Naive thymus-derived CD8-positive, alpha-beta T cell (primary cell): ENCODE measurements at places on chromosomes 3 and 15.

- DNase-seq, result no peak
- H3K27ac ChIP-seq, result peak overlapping the region; percentile 93
- H3K4me1 ChIP-seq, result peaks cover 33% of the 10 kb centered on the region
- H3K27me3 ChIP-seq, result no peaks in the 10 kb centered on the region
These were observed 399.6 kb upstream of the TBL1XR1 start for GRCh38 chr3:177596816-177597271.

DNA sequence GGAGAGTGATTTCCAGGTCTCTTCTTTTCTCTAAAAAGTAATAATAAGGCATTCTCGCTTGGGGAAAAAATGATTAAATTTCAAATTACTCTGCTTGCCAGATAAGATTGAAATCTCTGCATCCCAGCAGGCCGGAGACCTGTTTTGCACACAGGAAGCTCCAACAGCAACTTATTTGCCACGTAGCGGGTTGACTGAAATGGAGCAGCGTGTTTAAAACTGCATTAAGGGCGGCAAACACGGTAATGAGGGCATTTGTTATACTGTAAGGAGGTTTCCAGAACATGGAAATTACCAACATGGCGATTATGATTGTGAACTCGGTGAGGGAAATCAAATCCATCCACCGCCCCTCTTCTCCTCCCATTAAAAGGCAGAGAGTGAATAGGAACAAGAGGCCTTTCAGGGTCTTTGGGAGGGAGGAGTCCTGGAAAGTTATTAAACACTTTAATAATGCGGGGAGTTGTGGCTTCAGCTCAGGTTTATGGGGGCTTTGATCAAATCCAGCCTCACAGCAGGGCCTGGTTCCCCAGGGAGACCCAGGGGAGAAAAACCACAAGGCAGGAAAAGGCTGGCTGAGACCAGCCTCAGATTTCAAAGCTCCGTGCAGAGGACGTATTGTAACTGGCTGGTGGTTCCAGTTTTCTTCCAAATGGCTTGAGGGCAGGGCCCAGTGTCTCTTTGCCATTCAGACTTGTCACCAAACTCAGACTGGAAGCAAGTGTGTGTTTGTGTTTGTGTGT lies 242.3 kb downstream of the TLE3 start:
- no peak for DNase-seq
- H3K36me3 ChIP-seq, result no peaks in the 10 kb centered on the region
- no peak overlapping the region for H3K27ac ChIP-seq

DNA sequence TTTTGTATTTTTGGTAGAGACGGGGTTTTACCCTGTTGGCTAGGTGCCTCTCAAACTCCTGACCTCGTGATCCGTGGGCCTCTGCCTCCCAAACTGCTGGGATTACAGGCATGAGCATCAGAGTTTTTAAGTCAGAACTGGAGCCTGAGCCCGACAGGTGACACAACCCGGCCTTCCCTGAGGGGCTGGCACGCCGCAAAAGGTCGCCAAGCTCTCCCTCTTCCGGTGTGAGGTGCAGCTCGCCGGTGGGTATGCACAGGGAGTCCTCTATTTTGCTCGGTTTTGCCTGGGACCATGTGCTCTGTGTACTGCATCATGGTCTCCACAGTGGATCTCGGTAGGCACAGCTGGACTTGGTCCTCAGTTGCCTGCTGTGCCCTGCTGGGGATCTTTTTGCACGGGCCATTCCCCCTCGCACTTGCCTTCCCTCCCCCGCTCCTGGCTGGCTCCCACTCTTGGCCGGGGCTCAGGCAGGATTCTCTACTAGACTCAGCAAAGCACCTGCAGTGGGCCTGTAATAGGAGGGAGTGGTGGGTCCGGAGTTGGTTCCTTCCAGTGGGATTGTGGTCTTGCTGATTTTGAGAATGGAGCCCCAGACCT lies 101.2 kb upstream of the KLF13 start:
- peaks cover 64% of the 10 kb centered on the region for H3K4me1 ChIP-seq
- no peak overlapping the region for H3K4me3 ChIP-seq
- H3K27me3 ChIP-seq, result no peaks in the 10 kb centered on the region

- H3K27me3 ChIP-seq, result no peaks in the 10 kb centered on the region
- no peak for DNase-seq
- H3K4me3 ChIP-seq, result no peak overlapping the region
- H3K27ac ChIP-seq, result no peak overlapping the region
- H3K4me1 ChIP-seq, result no peaks in the 10 kb centered on the region
These were observed 23.3 kb upstream of the ENTPD3 start for GRCh38 chr3:40363674-40364073.

DNA sequence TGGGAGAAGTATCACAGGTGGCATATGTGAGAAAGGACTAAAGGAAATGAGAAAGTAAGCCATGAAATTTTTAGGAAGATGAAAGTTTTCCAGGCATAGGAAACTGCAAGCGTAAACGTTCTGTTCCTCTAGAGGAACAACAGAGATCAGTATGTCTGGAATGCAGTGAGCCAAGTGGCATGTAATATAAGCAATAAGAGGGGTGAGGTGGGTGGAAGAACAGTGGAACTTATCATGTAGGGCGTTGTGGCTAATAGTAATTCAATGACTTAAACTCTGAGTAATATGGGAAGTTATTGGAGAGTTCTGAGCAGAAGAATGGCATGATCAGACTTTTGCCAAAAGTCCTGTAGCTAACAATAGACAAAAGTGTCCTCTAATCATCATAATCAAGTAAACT lies 902.9 kb downstream of the EPHA3 start:
- no peak for DNase-seq
- no peak overlapping the region for H3K27ac ChIP-seq
- H3K4me3 ChIP-seq, result no peak overlapping the region
- H3K36me3 ChIP-seq, result peaks cover 3% of the 10 kb centered on the region
- H3K27me3 ChIP-seq, result no peaks in the 10 kb centered on the region

GRCh38 chr3:127365163-127365798 lies 77.4 kb upstream of the PRR20G start:
- H3K4me1 ChIP-seq, result no peaks in the 10 kb centered on the region
- DNase-seq, result no peak
- no peak overlapping the region for H3K27ac ChIP-seq
- H3K36me3 ChIP-seq, result no peaks in the 10 kb centered on the region
- peaks cover 29% of the 10 kb centered on the region for H3K27me3 ChIP-seq

DNA sequence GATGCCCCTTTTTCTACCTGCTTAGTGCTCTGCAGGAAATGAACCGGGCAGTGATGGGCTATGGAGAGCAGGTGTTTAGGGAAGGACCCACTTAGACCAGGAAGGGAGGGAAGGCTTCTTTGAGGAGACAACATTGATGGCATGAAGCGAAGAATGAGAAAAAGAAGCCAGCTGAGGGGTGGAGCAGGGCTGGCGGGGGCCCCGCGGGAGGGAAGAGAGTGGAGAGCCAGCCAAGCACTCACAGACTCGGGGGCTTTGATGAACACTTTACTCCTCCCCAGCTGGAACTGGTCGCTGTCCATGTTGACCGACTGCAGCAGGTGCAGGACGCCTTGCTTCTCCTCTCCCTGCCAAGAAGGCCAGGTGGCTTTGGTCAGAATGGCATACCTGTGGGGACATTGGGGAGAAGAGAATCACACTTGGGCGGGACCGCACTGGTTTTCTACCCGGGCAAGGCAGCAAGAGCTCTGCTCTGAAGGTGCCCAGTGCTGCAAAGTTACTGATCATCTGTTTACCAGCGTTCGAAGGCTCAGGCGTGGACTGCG lies 28.4 kb upstream of the LDHAL6B start:
- no peak overlapping the region for H3K4me3 ChIP-seq
- no peak overlapping the region for H3K27ac ChIP-seq
- peaks cover 6% of the 10 kb centered on the region for H3K4me1 ChIP-seq
- H3K27me3 ChIP-seq, result peaks cover 10% of the 10 kb centered on the region
- DNase-seq, result no peak

GRCh38 chr3:13348661-13349396 lies 71.3 kb downstream of the NUP210 start:
- no peaks in the 10 kb centered on the region for H3K27me3 ChIP-seq
- peaks cover 24% of the 10 kb centered on the region for H3K36me3 ChIP-seq
- peak overlapping the region; percentile 94 for H3K27ac ChIP-seq
- peaks cover 74% of the 10 kb centered on the region for H3K4me1 ChIP-seq

GRCh38 chr3:117927825-117928224 lies 1106.8 kb downstream of the IGSF11 start:
- H3K4me3 ChIP-seq, result no peak overlapping the region
- no peaks in the 10 kb centered on the region for H3K4me1 ChIP-seq
- DNase-seq, result no peak
- H3K27me3 ChIP-seq, result no peaks in the 10 kb centered on the region
- no peaks in the 10 kb centered on the region for H3K36me3 ChIP-seq

GRCh38 chr15:66224946-66225345 lies 28.6 kb downstream of the MEGF11 start:
- no peak overlapping the region for H3K4me3 ChIP-seq
- H3K36me3 ChIP-seq, result no peaks in the 10 kb centered on the region
- no peak overlapping the region for H3K27ac ChIP-seq
- DNase-seq, result no peak
- H3K4me1 ChIP-seq, result no peaks in the 10 kb centered on the region

GRCh38 chr3:76487446-76487845 lies 552.5 kb upstream of the ROBO2 start:
- H3K27me3 ChIP-seq, result no peaks in the 10 kb centered on the region
- H3K27ac ChIP-seq, result no peak overlapping the region
- H3K4me3 ChIP-seq, result no peak overlapping the region
- no peaks in the 10 kb centered on the region for H3K4me1 ChIP-seq
- H3K36me3 ChIP-seq, result no peaks in the 10 kb centered on the region

- H3K27me3 ChIP-seq, result peaks cover 12% of the 10 kb centered on the region
- no peak for DNase-seq
- no peak overlapping the region for H3K4me3 ChIP-seq
- H3K36me3 ChIP-seq, result peaks cover 2% of the 10 kb centered on the region
- no peak overlapping the region for H3K27ac ChIP-seq
These were observed 78.2 kb upstream of the UMPS start for GRCh38 chr3:124652009-124652408.

GRCh38 chr15:101156061-101156460 lies 95.8 kb downstream of the CHSY1 start:
- no peak for DNase-seq
- H3K4me1 ChIP-seq, result peaks cover 12% of the 10 kb centered on the region
- no peak overlapping the region for H3K4me3 ChIP-seq
- no peaks in the 10 kb centered on the region for H3K36me3 ChIP-seq
- H3K27me3 ChIP-seq, result no peaks in the 10 kb centered on the region

DNA sequence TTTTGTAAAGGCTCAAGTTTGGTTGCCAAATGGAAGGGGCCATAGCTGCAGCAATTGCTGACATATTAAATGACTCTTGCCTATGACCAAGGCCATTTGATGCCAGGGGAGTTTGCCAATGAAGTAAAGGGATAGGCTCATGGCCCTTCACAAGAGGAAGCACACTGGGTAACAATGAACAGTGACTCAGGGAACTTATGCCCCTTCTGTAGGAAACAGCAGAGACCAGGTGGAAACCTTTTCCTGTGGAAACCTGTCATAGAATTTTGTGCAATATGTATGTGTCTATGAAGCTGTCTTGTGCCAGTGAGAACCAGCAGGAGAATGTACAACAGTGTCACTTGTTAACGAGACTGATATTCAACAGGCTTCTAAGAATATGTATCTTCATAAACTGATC lies 25.4 kb upstream of the AVEN start:
- no peak for DNase-seq
- H3K4me3 ChIP-seq, result no peak overlapping the region
- H3K27ac ChIP-seq, result no peak overlapping the region
- H3K36me3 ChIP-seq, result no peaks in the 10 kb centered on the region
- no peaks in the 10 kb centered on the region for H3K27me3 ChIP-seq
- peaks cover 6% of the 10 kb centered on the region for H3K4me1 ChIP-seq
